ENCODE measurements at places on chromosomes 3 and 15.
A peak's percentile ranks its signal among the peaks of the same experiment; 100 is the strongest.

GRCh38 chr3:63303238-63303637 is 25.1 kb downstream of the SYNPR start:
- DNase-seq: no peak

GRCh38 chr3:132804498-132804897 is 82.3 kb upstream of the NPHP3 start:
- no peak for DNase-seq

GRCh38 chr3:192917028-192917403 is 640 bp downstream of the MB21D2 start:
- peak; percentile 30 for DNase-seq

DNA sequence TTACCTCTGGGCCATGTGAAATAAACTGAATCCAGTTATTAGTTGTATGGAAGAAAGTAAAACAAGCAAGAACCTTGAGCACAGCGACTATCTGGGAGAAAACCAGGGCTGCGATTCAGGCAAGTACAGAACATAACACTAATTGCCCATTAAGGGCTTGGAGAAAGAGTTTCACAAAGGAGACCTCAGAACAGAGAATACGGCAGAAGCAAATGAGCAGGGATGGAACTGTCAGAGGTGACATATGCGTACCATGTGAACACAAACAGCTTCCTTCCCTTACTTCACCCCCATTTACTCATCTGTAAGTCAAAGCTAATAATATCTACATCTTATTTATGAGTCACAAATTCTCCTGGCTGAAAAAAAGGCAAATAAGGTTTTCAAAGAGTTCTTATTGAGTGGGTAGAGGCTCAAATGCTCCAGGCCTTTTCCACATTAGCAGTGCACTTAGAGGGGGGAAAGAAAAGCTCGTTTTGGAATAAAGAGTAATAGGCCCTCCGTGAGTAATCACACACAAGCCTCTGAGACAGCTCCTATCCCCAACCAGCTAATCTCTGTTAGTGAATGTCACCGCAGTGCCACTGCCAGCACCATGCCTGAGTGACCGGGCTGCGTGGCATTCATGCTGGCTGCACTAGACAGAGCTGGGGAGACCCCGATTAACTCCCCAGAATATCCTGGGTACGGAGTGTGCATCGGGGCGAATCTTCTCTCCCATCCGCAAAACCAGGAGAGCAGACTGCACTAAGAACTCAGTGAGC is 2.6 kb downstream of the PCSK6 start:
- DNase-seq: no peak

GRCh38 chr3:114408736-114409670 is 115.2 kb downstream of the TIGIT start:
- DNase-seq: no peak

- no peak for DNase-seq
Measured at GRCh38 chr3:183619624-183620251, 15.7 kb upstream of the KLHL24 start.

GRCh38 chr3:7764115-7764514 is 737.5 kb upstream of the LMCD1 start:
- DNase-seq: no peak

DNA sequence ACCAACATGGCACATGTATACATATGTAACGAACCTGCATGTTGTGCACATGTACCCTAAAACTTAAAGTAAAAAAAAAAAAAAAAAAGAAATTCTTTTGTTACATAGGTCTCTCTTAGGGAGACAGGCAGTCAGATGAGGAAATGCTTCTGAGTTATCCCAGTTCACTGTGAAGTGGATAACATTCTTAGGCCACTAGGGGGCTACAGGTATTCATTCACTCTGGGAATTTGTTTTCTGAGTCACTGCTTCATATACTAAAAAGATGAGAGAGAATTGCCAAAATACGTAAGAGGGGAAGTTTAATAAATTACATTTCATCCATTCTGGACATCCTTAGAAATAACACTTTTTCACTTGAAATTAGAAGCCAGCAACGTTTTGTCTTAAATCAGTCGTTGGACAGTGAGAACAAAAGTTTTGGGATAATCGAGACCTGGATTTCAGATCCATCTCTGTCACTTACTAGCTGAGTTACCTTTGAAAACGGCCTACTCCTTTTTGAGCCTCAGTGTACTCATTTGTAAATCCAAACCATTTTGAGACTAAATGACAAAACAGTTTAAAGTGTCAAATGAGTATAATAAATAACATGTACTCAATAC is 738.4 kb upstream of the ALCAM start:
- no peak for DNase-seq

- DNase-seq: no peak
Measured at GRCh38 chr3:151864423-151865101, 8.9 kb upstream of the SUCNR1 start.

GRCh38 chr3:195820186-195820585 is 8.5 kb upstream of the MUC4 start:
- DNase-seq: no peak

DNA sequence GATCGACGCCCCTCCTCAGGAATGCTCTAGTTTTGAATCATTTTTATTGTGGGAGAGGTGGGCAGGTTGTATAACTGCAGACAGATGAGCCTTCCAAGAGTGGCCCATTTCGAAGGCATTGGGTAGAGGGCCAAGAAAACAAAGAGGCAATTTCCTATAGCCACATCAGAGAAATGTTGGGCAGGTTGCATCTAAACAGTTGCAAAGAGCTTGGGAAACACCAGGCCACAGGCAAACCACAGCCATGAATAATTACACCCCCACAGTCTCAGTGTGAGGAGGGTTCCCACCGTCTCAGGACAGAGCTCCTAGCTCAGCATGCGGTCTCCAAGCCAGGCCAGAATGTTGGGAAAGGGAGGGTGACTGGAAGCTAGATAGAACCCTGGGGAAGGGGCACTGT is 257.3 kb downstream of the ABHD5 start:
- no peak for DNase-seq

DNA sequence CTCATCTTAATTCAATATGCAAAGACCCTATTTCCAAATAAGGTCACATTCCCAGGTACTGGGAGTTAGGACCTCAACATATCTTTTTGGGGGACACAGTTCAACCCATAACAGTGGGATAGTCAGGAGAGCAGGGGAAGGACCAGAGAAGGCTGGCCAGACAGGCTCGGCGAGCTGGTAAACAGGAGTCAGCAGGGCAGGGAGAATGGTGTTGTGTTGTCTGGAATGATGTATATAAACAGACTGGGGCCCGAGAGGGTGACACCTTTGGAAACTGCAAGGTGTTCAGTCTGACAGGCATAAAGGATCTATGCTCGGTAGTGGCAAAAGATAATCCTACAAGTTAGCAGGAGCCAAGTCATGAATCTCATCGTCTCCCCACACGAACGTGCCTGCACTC is 10.1 kb upstream of the PPP1R2 start:
- no peak for DNase-seq

DNA sequence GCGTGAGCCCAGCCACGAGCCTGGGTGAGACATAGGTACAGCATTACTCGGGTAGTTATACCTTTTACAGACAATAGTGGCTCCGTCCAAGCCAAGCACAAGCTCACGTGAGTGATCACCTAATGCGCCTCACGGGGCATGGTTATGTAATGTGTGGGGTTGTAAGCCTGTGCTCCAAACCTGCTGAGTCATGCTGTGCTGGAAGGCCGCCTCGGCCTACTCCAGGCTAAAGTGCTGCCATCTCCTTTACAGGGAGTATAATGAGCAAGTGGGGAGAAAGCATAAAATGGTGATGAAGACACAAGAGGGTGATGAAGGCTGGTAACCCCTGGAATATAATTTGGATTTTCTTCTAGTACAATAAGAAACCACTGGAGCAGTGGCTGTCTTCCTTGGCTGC is 175.8 kb upstream of the STT3B start:
- DNase-seq: no peak

DNA sequence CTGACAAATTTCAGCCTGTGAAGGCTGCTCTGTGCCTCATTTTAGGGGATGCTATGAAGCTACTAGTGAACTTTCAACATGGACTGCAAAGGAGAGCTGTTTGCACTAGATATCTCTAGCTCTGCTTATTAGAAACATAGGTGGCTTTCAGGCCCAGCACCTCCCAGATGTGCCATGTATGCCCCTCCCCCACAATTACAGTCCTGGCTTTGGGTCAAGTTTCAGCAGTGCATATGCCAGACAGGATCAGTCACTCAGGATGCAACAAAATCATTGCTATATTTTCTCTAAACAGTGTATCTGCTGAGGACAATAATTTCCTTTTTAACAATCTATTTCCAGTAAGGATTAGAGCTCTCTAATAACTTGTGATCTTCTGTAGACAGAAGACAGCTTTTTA is 178.8 kb upstream of the STAC start:
- no peak for DNase-seq

GRCh38 chr3:31962801-31963205 is 18.3 kb downstream of the OSBPL10 start:
- no peak for DNase-seq

DNA sequence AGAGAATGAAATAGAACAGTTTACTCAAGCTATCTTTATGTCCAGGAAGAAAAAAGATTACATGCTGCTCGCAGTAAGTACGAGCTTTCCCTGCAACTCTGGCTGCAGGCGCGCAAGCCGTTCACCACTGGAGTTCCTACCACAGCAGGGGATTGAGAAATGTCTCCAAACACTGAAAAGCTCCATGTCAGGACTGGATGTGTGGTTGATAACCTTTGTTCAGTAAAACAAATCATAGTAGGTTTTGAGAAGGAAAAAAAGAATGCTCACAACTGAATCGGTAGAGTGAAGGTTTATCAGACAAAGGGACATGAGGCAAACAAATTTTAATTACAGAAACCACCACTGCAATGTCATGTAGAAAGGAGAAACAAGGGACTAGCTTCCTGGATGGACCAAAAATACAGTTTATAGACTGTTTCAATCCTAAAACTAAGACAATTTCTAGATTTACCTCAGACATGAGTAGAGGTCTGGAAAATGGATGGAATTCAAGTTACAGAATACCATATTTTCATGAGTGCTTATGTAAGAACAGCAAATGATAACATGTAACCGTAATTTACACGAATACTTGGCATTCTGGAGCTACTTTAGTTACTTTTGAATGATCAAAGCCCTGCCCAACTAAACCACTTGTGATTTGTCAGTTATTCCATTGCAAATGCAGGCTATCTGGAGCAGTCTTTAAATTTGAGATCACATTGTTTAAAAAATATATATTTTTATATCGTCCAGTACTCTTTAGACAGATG is 471.1 kb downstream of the SHQ1 start:
- DNase-seq: no peak

- no peak for DNase-seq
Measured at GRCh38 chr3:46901591-46902187, 24.2 kb downstream of the PTH1R start.

DNA sequence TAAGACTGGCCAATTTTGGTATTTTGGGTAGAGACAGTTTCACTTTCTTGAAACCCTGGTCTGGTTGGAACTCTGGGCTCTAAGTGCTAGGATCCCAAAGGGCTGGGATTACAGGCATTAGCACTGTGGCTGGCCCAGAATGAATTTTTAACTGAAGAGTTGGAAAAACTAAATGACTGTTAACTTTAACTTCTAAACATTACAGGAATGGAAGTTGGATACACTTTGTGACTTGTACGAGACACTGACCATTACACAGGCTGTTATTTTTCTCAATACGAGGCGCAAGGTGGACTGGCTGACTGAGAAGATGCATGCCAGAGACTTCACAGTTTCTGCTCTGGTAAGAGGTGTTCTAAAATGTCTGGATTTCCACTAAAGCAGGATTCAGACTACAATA is 3.5 kb downstream of the EIF4A2 start:
- no peak for DNase-seq

- no peak for DNase-seq
Measured at GRCh38 chr3:144415492-144415891, 443.9 kb downstream of the DIPK2A start.

DNA sequence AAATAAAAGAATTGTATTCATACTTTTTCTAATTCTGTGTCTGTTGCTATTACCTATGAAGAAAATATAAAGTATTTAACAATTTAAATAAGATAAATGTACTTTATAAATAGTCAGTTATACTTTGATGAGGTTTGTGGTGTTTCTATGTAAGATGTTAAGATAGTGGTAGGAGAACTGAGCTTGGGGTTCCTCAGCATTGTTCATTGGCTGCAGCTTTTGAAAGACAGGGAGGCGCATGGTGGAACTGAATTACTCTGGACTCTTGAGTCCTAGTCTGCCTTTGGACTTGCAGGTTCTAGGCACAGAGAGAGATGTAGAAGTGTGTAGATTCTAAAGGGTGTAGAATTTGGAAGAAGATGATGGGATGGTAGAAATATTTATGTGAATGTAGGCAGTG is 23.1 kb downstream of the LMLN start:
- DNase-seq: no peak

- no peak for DNase-seq
Measured at GRCh38 chr15:70037292-70037640, 60.5 kb downstream of the TLE3 start.

- DNase-seq: no peak
Measured at GRCh38 chr3:51373658-51374421, 11.3 kb upstream of the MANF start.

DNA sequence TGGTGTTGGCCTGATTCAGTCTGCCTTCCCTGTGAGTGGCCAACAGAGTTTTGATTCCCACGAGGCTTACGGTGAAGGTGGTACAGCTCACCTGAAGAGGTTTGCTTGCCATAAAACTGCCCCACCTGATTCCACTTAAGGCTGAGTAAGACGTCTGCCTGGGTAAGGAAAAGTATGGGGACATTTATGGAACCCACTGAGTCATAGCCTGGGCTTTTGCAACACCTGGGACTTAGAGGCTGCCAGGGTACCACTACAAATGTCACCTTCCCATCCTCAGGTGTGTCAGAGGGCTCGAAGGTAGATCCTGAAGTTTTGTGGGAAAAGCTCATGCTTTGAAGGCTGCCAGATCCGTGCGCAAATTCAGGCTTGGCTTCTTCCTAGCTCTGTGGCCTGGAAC is 56.9 kb upstream of the SLCO2A1 start:
- no peak for DNase-seq

GRCh38 chr3:122006267-122006666 is 15.8 kb downstream of the ILDR1 start:
- no peak for DNase-seq

DNA sequence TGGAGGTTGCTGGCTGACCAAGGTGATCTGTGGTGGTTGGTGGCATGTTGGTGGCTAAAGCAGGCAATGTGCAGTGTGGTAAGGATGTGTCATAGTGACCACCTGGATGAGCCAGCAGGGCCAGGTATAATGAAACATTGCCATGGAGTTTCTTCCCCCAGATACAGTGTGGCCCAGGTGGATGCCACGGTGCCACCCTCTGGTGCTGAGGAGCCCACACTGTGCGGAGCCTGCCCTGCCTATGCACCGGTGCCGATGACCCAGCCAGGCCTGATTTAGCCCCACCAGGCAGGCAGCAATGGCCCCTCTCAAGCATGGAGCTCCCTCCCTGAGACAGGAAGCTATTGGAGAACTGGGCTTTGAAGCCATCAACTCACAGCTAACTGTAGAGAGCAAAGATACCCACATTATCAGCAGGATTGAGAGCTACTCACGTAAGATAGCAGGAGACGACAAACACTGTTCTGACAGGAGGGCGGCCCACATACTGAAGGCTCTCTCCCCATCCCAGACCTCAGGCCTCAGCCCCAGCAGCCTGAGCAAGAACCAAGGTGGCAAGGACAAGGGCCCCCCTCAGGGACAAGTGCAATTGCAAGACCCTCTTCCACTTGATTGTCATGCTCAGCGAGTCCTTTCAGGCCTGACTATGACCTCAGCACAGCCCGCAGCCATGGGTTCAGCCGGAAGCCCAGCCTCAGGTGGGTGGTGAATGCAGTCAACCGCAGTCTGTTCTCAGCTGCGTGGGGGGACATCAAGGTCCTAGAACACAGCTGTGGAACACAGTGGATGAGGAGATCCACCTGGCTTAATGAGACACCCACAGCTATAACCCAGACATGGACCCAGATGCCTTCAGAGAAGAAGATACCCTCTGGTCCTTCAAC is 82.8 kb upstream of the CDV3 start:
- DNase-seq: peak; percentile 45
